Effector CD4-positive, alpha-beta T cell (primary cell): ENCODE measurements at places on chromosomes 4 and X.
A peak's percentile ranks its signal among the peaks of the same experiment; 100 is the strongest.

DNA sequence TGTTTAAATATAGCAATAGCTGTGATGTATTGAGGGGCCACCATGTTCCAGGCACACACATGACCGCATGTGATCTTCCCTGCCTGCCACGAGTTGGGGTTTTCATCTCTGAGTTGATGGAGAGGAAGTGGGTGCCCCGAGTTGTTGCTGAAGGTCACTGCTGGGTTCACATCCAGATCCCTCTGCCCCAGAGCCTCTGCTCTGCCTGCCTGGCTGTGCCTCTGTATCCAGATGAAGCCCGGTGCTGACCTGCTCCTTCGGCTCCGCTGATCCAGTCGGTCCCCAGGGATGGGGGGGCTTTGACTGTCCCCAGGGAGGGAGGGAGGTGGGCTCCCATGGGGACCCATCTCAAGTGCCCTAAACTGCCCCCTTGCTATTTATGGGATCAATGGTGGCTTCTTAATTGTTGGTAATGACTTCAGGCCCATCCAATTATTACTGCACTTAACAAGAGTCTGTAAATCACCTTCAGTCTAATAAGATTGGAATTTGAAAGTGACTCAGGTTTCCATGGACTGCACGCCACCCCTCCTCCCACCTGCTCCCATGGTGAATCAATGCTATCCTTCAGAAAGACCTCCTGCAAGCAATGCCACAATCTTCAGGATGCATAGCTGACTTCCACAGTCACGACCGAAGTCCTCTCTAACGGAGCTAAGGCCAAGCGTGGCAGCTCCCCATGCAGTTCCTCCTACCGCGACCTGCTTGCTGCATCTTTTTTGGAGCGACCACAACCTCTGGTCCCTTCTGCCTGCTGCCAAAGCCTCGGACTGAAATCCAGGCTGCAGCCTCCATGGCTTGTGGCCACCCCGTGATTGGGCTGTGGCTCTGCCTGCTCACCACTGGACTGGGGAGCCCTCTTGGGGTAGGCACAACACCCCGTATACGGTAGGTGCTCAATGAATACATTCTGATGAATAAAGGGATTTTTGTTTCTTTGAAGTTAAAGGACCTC, 73.1 kb downstream of the CPZ start:
- DNase-seq: no peak

DNA sequence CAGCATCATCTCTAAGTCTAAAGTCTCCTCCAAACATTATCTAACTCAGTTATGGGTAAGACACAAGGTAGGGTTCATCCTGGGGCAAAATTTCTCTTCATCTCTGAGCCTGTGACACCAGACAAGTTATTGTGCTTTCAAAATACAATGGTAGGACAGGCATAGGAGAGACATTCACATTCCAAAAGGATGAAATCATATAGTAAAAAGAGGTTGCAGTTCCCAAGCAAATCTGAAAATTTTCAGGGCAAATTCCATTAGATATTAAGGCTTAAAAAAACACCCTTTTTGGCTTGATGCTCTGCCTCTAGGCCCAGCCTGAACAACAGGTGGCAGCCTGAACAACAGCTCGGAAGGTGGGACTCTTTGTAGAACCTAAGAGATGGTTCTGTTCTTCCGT, 448.3 kb upstream of the SLIT2 start:
- no peak for DNase-seq

DNA sequence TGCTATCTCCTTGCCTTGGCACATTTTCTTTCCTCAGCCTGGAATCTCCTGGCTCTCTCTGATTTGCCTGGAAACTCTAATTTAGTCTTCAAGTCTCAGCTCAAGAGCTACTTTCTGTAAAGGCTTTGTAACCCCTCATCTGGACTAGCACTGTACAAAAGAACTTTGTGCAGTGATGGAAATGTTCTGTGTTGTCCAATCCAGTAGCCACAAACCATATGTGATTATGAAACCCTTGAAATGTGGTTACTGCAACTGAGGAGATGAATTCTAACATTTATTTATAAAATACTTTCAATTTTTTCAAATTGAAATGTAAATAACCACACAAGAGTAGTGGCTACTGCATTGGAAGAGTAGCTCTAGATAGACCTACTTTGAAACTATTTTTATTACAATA, 66.6 kb upstream of the HS3ST1 start:
- DNase-seq: no peak

- no peak for DNase-seq
These were observed 10.4 kb upstream of the CD99 start for GRCh38 chrX:2680486-2681348.

DNA sequence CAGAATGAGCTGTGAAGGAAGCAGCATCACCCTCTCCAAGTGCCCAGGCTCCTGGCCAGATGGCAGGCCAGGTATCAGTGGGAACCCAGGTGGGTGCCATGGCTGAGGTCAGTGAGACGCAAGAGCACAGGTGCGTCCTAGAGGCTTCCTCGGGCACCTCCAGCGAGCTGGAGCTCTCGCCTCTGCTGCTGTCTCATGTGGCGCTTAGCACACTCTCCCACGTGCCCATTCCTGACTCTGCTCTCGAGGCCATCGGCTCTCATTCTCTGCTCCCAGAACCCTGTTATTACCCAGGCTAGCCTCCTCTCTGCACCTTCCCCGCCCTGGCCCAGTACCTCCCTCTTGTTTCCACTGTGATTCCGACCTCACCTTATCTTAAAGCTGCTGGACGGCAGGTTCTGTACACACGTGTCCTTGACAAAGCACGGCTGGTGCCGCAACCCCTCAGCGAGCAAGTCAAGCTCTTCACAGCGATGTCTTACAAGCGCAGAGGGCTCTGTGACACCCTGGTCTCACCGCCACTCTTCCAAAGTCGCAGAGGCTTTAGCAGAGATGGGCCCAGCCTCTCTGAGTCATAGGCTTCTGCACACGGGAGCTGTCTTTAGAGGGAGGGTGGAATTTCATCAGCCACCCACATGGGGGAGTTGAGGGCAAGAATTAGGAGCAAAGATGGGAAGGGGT, 15.4 kb upstream of the MSANTD1 start:
- DNase-seq: no peak

DNA sequence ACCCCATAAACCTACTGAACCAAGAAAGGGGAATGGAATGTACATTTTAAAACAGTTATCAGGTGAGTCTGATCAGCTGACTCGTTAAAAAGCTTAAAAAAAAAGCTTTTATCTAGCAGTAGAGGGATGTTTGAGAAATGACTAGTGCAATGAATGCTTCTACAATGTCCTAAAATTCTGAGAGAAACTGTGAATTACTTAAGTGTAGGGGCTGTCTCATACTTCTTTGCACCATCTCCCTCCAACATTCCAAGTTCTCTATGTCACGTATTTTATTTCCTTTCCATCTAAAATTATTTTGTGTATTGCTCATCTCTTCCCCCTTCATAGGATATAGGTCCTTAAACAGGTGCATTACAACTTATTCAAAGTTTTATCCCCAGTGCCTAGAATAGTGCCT, 11.9 kb upstream of the AREG start:
- no peak for DNase-seq

DNA sequence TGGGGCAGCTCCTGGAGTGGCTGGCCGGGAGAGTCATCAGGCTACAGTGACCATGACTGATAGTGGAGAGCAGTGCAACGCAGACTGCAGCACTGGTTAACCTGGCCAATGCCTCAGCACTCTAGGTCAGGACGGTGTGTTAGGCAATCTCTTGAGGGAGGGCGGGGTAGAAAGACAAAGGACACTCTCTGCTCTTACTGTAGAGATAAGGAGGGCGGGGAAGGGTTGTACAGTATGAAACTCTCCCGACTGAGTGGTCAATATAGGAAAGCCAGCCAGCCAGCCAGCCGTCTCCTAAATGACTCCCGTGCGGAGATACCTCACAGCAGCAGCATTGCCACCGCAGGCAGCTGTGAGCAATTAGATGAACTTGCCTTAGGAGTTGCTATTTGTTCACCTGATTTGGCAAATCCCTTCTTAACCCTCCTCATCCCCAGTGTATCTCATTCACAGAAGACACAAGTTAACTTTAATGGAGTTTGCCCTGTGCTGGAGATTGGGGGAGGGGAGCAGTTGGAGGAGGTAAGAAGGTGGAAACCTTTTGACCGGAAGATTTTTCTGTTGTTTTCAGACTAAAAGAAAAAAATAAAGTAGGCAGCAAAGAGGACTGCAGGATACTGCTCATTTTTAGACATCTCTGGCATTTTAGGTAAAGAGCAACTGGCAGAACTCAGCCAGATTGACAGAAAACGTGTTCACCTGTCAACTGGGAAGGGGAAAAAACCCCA, 330.5 kb downstream of the HNRNPD start:
- DNase-seq: no peak

DNA sequence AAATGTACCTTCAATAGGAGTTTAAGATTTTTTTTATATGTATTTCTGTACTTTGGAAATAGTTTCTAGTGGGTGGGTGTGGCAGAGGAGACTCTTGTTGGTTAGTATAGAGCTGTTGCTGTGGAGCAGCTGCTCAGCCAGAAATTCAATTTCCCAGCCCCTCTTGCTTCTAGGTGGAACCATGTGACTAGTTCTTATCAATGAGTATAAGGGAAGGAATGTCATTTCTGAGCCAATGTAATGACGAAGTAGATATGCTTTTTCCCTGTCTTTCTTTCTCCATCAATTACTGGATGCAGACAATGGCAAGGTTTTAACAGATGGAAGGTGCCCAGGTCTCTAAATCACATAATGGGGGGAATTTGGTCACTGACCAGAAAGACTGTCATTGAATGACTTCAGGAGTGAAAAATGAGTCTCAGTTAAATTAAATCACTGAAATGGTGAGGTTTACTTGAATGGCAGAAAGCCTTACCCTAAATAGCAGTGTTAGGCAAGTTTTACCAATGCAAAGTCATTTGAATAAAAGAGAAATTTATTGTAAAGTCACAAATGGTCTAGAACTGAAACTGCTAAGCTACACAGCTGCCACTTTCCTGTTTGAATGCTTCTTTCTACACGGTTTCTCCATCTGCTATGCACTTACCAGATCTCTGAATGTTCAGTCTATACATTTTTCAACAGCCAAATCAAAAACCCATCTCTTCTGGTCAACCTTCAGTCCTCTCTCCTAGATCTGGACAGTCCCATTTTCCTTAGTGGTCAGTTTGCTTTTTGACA, 795.4 kb upstream of the MAGEB2 start:
- no peak for DNase-seq

- DNase-seq: peak; percentile 81
These were observed 51.2 kb upstream of the CHRNA9 start for GRCh38 chr4:40283968-40284367.

DNA sequence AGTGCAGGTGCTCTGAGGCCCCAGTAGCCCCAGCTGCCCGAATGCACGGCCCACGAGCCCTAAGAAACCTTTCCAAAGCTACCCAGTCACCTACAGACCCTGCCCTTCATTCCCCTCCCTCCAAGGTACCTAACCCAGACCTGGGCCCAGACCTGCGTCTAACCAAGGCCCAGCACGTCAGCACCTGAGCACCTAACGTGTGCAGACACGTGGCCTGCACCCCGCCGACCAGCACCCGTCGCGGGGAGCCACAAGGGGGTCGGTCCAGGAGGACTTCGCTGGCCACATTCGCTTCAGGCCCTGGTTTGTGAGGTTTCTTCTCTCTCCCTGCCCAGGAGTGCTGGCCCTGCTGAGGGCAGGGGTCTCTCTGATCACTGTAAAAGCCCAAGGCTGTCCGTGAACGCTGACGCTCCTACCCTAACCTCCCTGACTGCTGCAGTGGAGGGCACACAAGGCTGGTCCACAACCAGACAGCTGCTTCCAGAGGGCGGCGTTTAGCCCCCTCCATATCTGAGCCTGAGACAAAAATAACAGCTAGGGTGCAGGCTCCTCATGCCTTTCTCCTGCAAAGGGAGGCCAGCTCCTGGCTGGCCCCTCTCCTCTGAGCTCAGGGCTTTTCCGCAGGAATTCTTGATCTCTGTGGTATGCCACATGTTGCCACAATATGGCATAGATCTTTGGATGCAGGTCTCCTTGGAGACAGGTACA, 31.8 kb downstream of the WDR1 start:
- DNase-seq: no peak

GRCh38 chrX:69627744-69628143, 11.8 kb downstream of the EDA start:
- no peak for DNase-seq

- DNase-seq: no peak
These were observed 1.2 kb downstream of the HMGB3 start for GRCh38 chrX:150984169-150984824.

DNA sequence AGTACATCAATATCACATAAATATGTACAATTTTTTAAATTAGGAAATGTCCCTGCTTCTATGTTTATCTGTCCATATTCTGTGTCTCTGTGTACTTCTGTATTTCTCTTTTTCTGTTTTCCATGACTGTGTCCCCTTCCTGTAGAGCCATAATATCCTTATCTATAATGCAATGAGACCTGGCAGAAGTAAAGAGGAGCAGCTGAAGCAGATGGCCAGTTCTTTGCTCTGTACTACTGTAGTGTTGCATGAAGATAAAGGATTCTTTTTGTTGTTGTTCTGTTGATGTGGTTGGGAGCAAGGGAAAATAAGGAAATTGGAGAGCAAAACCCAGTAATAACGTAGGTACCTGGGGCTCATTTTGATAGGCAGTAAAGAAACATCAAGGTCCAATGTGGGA, 301.7 kb downstream of the ADGRL3 start:
- DNase-seq: no peak

GRCh38 chr4:10180603-10180926, 64.0 kb upstream of the WDR1 start:
- no peak for DNase-seq

DNA sequence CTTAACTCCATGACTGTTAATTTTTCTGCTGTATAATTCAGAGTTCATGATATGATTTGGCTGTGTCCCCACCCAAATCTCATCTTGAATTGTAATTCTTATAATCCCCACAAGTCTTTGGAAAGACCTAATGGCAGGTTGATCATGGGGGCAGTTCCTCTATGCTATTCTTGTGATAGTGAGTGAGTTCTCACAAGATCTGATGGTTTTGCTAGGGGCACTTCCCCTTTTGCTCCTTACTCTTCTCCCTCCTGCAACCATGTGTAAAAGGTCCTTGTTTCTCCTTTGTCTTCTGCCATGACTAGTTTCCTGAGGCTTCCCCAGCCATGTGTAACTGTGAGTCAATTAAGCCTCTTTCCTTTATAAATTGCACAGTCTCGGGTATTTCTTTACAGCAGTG, 1751.9 kb downstream of the ARAP2 start:
- DNase-seq: no peak

- DNase-seq: no peak
These were observed 41.5 kb downstream of the BCLAF3 start for GRCh38 chrX:19949340-19949739.

DNA sequence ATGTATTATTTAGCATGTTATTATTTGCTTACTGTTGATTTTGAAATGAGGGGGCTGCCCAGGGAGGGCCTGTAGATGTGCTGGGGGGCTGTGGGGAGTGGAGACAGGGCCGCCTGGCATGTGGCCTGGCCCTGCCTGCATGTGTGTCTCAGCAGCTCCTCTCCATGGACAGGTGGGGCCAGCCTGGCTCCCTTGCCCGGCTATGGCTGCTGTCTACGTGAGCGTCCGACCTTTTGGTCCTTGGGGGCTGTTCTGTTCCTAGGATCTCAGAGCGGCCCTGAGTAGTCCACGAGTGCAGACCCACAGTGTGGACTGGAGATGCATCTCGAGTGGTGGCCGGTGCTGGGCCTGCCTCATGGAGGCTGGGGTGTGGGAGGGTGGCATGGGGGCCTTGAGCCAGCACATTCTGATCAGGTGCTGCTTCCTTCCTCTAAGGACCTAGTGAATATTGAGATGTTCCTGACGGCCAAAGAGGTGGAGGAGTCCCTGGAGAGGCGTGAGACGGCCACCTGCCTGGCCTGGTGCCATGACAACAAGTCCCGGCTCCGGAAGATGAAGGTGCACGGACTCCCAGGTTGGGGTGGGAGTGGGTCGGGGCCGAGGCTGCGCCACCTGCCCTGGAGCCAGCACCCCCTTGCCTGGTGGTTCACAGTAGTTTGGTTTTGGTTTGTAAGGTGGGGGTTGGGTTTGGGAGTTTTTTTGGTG, 24.9 kb upstream of the UVSSA start:
- DNase-seq: no peak
